Cardiac muscle cell (in vitro differentiated cells and primary cell): ENCODE measurements at places on chromosomes 11 and 22. TPM values are rescaled to one million over a fixed set of nuclear protein-coding genes. Genes with fewer than 3 reads are reported as not detected.

- no peak for DNase-seq
These were observed 16.2 kb upstream of the MFRP start for GRCh38 chr11:119362741-119363080.

GRCh38 chr11:70097783-70098563 lies 19.9 kb downstream of the ANO1 start:
- DNase-seq: no peak

The NRIP3 gene
- 2.1 and 2.5 TPM in 2 replicates for total RNA-seq

The PITPNM1 gene
- 58.5 and 117 TPM in 2 replicates for total RNA-seq

- DNase-seq: no peak
These were observed 99.0 kb upstream of the NECTIN1 start for GRCh38 chr11:119828006-119828405.

DNA sequence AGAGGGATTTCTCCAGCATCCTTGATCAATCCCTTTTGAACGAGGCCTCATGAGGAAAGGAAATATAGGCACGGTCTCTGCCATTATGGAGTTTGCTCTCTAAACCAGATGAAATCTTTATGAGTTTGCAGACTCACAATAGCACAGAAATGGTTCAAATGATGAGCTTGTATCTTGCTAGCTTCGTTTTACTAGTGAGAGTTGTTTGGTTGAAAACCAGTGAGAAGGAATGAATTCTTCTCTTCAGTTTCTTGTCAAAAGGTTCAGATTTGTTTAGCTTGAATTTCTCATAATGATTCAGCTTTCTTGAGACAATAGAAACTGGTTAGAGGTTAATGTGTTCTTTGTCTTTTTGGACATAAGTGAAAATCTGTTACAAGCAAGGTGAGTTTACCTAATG lies 92.7 kb downstream of the ZBTB16 start:
- DNase-seq: no peak

DNA sequence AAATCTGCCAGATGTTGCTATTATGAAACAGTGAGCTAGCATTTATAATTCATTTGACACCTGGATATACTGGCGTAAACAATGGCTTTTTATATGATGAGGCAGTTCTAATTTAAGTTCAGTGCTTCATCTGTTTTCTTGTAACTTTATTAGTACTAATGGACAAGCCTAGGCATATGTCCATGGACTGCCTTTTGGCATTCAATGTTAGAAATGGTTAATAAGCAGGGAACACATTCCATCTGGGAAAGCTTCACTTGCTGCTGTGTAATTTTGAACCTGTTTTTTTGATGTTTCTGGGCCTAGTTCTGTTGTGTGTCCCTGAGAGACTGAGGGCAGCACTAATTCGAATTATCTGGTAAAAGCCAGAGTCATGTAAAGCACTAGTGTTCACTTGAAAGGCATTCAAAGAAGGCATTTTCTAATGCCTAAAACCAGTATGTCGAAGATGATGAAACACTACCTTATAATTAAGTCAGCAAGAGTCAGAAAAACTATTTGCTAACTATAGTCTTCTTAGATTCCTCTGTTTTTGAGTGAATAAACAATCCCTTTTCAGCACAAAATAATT lies 138.5 kb downstream of the SWAP70 start:
- DNase-seq: peak; percentile 74

The CHST1 gene
- total RNA-seq: 3.1 and 4.3 TPM in 2 replicates

The DDX25 gene
- total RNA-seq: 4.9 and 7.5 TPM in 2 replicates

The C2CD3 gene
- total RNA-seq: 13.3 and 23.0 TPM in 2 replicates

GRCh38 chr22:32803738-32804435 lies 2.4 kb downstream of the TIMP3 start:
- DNase-seq: no peak

- DNase-seq: no peak
These were observed 599.2 kb upstream of the LUZP2 start for GRCh38 chr11:23897453-23898286.

GRCh38 chr11:117371453-117371852 lies 43.8 kb downstream of the CEP164 start:
- DNase-seq: no peak

GRCh38 chr11:113384551-113384950 lies 3.0 kb upstream of the ANKK1 start:
- peak; percentile 17 for DNase-seq

The PRCP gene
- 58.7 and 61.1 TPM in 2 replicates for total RNA-seq

DNA sequence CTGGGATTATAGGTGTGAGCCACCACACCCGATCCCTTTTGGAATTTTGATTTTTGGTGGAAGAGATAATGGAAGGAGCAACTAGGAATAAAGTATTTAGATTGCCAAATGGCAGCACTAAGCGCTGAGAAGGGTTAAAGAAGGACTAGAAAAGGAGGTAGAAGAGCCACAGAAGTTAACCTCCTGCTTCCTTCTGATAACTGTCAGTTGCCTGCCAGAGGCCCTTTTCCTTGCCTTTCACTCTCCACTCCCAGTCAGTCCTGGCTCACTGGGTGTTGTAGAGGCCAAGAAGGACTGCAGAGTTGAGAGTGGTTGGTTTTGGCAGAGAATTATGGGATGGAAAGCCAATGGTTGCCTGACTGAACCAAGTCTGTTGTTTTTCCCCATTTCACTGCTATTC lies 19.3 kb downstream of the ZC3H12C start:
- DNase-seq: no peak

The C11orf86 gene
- not detected in 2 replicates for total RNA-seq

- DNase-seq: no peak
These were observed 8.5 kb downstream of the LGALS2 start for GRCh38 chr22:37571258-37571991.

The CASP1 gene
- not detected in 2 replicates for total RNA-seq

- no peak for DNase-seq
These were observed 32.8 kb downstream of the NRXN2 start for GRCh38 chr11:64690235-64690634.

GRCh38 chr11:3153291-3153861 lies 11.7 kb downstream of the OSBPL5 start:
- DNase-seq: no peak

- DNase-seq: peak; percentile 76
These were observed 129.0 kb upstream of the PARVA start for GRCh38 chr11:12248330-12248729.

GRCh38 chr11:16512899-16513241 lies 156.5 kb upstream of the SOX6 start:
- DNase-seq: no peak

The MPPED2 gene
- 19.9 and 32.5 TPM in 2 replicates for total RNA-seq

- no peak for DNase-seq
These were observed 1080.2 kb downstream of the NTM start for GRCh38 chr11:132450631-132451030.

GRCh38 chr22:40024201-40025061 lies 29.7 kb downstream of the FAM83F start:
- DNase-seq: peak; percentile 72

DNA sequence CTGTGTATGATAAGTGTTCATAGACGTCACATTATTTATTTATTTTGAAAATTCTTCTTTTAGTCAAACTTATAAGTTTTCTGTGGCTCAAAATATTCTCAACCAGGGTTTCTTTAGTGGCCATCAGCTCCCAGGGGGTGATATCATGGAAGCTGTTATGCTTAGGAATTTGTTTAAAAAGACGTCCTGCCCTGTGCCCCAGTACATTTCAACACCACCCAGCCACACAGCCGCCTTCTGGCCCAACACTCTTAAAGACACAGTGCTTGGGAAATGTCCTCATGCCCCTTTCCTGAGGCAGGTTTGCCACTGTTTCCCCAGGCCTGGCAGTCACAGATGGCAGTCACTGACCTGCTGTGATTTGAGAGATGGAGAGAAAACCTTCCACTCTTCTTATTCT lies 19.9 kb downstream of the TSKU start:
- DNase-seq: no peak

The PHF21B gene
- 4.8 and 7.2 TPM in 2 replicates for total RNA-seq

The GUCD1 gene
- 73.9 and 106 TPM in 2 replicates for total RNA-seq

The KCNE3 gene
- 0.14 and 1.4 TPM in 2 replicates for total RNA-seq

DNA sequence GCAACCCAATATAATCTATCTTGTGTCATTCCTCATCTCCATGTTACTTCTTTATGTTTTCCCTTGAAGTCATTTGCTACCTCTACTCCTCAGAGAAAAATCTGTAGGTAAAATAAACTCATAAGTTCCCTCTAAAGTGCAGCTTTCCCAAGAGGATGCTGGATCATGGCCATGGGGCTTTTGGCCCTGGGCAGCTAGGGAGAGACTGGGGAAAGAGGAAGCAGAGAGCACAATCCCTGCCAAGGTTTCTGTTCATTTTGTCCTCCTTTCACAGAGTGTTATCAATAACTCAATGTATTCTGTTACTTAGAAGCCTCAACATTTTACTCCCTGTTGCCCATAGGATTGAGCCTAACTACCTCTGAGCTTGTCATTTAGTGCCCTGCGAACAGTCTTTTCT lies 9.0 kb downstream of the RNF121 start:
- no peak for DNase-seq

GRCh38 chr11:79427611-79428327 lies 13.1 kb downstream of the TENM4 start:
- no peak for DNase-seq

- DNase-seq: peak; percentile 98
These were observed 26.1 kb upstream of the RTL6 start for GRCh38 chr22:44523981-44524759.

- DNase-seq: no peak
These were observed 259.7 kb downstream of the INSC start for GRCh38 chr11:15374418-15374817.

The FHIP1B gene
- total RNA-seq: 27.5 and 46.8 TPM in 2 replicates

The MCAM gene
- total RNA-seq: 32.5 and 49.3 TPM in 2 replicates

The YPEL1 gene
- total RNA-seq: 12.2 and 22.4 TPM in 2 replicates

GRCh38 chr22:50157709-50158375 lies 12.7 kb upstream of the PANX2 start:
- DNase-seq: no peak
